ENCODE measurements at places on chromosomes 7 and 10. TPM values are rescaled to one million over a fixed set of nuclear protein-coding genes. Genes with fewer than 3 reads are reported as not detected.

The SPDYE9 gene
- total RNA-seq: not detected

The VPS37D gene
- not detected for total RNA-seq

The LEP gene
- total RNA-seq: not detected

The GNAI1 gene
- total RNA-seq: 2.3 TPM

The PRTFDC1 gene
- total RNA-seq: 0.99 TPM

The MYPN gene
- total RNA-seq: not detected

DNA sequence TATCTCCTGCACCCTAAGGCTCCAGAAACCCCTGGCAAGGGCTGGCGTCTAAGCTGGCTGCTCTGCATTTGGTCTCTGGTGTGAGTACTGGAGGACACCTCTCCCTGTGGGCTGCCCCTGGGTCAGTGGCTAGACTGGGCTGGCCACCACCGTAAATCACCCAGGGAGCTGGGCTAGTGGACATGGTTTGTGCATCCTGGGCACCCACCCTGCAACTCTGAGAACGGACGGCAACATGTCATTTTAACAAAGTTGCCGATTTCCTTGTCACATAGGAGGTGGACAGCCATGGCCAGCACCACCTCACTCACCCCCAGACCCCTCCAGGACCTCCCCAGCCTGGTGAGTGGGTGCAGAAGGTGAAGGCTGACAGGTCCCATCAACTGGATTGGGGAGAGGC lies 26.8 kb upstream of the PCBD1 start:
- no peak overlapping the region for H3K27ac ChIP-seq
- H3K4me3 ChIP-seq: no peak overlapping the region
- peaks cover 4% of the 10 kb centered on the region for H3K27me3 ChIP-seq

GRCh38 chr10:921471-922414 lies 9.8 kb downstream of the LARP4B start:
- H3K27me3 ChIP-seq: no peaks in the 10 kb centered on the region
- peaks cover 30% of the 10 kb centered on the region for H3K36me3 ChIP-seq
- H3K27ac ChIP-seq: no peak overlapping the region
- H3K4me3 ChIP-seq: no peak overlapping the region

- DNase-seq: no peak
- H3K36me3 ChIP-seq: peaks cover 2% of the 10 kb centered on the region
- H3K4me3 ChIP-seq: no peak overlapping the region
- H3K27me3 ChIP-seq: no peaks in the 10 kb centered on the region
- no peak overlapping the region for H3K27ac ChIP-seq
Observed at GRCh38 chr7:105837765-105838626, 38.4 kb downstream of the ATXN7L1 start.

- H3K27ac ChIP-seq: no peak overlapping the region
- no peaks in the 10 kb centered on the region for H3K36me3 ChIP-seq
- no peaks in the 10 kb centered on the region for H3K4me1 ChIP-seq
- no peak for DNase-seq
- no peaks in the 10 kb centered on the region for H3K27me3 ChIP-seq
Observed at GRCh38 chr7:46007990-46008643, 87.0 kb upstream of the IGFBP3 start.

GRCh38 chr7:135929249-135929648 lies 47.9 kb downstream of the MTPN start:
- peaks cover 15% of the 10 kb centered on the region for H3K36me3 ChIP-seq
- DNase-seq: no peak
- H3K4me3 ChIP-seq: no peak overlapping the region
- H3K27ac ChIP-seq: no peak overlapping the region

- H3K4me3 ChIP-seq: no peak overlapping the region
- no peak overlapping the region for H3K27ac ChIP-seq
- H3K27me3 ChIP-seq: no peaks in the 10 kb centered on the region
- no peaks in the 10 kb centered on the region for H3K36me3 ChIP-seq
- H3K4me1 ChIP-seq: peaks cover 67% of the 10 kb centered on the region
Observed at GRCh38 chr7:36642010-36642409, 82.3 kb downstream of the AOAH start.

- no peaks in the 10 kb centered on the region for H3K27me3 ChIP-seq
- no peak overlapping the region for H3K27ac ChIP-seq
- H3K4me3 ChIP-seq: no peak overlapping the region
- peaks cover 5% of the 10 kb centered on the region for H3K4me1 ChIP-seq
Observed at GRCh38 chr10:6256439-6256838, 53.7 kb downstream of the PFKFB3 start.

DNA sequence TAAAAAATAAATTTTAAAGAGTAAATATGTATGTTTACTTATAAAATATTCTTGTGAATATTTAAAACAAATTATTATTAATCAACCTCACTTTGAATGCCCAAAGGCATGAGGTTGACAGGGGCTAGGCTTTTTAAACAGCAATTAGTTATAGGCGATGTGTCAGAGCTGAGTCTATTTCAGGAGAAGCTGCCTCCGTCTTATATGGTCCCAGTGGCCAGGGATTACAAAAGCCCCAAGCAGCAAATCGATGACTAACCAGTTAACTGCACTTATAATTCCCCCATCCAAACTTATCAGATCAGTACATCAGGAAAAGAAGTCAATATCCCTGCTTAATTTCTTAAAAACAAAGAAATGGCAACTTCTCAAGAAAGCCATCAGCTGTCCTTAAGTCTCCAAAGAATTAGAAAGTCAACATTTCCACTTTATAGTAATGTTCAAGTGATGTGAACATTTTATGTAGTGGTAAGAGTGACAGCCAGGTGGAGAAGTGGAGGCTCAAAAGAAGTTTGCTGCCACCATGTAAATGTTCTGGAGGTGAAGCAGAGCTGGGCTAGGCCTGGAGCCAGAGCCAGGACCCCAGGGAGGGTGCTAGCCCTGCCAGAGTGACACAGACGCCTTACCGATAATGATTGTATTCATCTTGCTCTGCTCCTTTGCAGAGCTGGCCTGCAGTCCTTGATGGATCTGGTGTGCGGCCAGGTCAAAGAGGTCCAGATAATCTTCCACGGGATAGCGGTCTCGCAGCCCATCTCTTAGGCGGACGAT lies 51.5 kb downstream of the CHST15 start:
- no peak overlapping the region for H3K27ac ChIP-seq
- no peak overlapping the region for H3K4me3 ChIP-seq
- H3K27me3 ChIP-seq: no peaks in the 10 kb centered on the region
- DNase-seq: no peak
